ENCODE measurements at places on chromosomes 5 and 9.
A peak's percentile ranks its signal among the peaks of the same experiment; 100 is the strongest.

GRCh38 chr5:171351536-171352073, 36.0 kb upstream of the NPM1 start:
- no peak for DNase-seq

DNA sequence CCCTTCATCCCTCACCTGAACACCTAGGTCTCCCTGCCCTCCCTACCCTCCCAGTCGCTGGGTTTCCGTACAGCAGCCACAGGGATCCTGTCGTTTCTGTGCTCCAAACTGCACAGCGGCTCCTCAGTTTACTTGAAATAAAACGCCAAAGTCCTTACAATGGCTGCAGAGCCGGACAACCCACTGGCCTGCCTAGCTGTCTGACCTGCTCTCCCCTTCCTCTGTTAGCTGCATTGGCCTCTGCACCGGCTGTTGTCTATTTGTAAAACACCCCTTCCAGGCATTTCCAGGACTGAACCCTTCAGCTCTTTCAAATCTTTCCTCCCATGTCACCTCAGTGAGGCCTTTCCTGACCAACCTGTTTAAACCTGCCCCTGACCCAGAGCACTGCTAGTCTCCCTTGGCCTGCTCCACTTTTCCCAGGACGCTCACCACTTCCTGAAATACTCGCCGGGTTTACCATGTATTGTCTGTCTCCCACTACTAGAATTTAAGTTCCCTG, 9.1 kb upstream of the MGAT1 start:
- no peak for DNase-seq

GRCh38 chr9:38083858-38084555, 15.0 kb upstream of the SHB start:
- DNase-seq: no peak

DNA sequence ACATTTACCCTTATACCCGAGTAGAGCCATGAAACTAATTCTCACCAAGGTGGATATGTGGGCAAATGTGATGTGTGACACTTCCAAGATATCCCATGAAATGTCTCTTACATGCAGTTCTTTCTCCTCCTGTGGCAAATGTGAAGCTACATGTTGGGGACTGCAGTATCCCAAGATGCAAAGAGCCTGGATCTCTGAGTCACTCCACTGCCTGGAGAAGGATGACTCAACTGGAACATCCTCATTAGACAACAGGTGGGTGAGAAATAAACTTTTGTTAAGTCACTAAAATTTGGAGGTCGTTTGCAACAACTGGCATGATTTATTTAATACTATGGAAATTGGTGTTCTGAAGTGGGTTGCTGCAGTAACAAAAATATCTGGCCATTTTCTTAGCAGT, 36.5 kb upstream of the TENT4A start:
- no peak for DNase-seq

DNA sequence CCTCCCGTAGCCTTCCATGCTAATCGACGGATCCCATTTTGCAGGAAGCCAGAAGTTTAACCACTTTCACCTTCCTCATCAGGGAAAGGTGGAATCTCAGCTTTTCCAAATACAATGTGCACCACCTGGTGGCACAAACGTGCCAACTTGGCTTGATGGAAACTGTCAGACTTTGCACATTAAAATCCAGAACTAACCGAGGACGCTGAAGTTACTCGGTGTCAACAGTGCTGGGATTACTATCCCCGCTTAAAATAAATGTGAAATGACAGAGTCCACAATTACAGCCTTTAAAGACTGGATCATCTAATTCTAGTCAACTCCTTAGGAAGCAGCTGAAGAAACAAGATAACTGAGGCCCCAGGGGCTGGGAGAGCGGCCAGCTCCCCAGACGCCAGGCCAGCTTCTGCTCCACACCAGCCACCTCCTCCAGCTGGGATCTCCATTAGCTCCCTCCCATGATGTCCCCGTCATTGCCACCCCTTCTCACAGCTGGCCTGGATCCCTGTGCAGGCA, 50.1 kb upstream of the RETREG1 start:
- no peak for DNase-seq

- no peak for DNase-seq
Measured at GRCh38 chr5:122156724-122157325, 27.5 kb downstream of the ZNF474 start.

DNA sequence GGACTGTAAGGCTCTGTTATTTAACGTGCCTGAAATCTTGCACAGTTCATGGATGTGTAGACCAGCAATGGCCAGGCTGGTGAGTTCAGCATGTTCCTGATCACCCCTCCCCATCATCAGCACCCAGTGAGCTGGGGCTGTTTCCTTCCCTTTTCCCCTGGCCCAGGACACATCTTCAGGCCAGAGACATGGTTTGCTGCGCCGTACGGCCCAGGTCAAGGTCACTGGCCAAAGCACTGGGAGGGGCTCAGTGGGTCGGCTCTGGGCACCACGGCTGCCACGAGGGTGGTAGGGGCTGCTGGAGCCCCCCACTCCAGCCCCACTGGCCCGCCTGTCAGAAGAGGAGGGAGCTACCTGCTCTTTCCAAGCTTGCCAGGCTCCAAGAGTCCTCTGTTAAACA, 55.9 kb downstream of the SEMA4D start:
- no peak for DNase-seq

- no peak for DNase-seq
Measured at GRCh38 chr5:159805021-159805420, 111.3 kb upstream of the ADRA1B start.

DNA sequence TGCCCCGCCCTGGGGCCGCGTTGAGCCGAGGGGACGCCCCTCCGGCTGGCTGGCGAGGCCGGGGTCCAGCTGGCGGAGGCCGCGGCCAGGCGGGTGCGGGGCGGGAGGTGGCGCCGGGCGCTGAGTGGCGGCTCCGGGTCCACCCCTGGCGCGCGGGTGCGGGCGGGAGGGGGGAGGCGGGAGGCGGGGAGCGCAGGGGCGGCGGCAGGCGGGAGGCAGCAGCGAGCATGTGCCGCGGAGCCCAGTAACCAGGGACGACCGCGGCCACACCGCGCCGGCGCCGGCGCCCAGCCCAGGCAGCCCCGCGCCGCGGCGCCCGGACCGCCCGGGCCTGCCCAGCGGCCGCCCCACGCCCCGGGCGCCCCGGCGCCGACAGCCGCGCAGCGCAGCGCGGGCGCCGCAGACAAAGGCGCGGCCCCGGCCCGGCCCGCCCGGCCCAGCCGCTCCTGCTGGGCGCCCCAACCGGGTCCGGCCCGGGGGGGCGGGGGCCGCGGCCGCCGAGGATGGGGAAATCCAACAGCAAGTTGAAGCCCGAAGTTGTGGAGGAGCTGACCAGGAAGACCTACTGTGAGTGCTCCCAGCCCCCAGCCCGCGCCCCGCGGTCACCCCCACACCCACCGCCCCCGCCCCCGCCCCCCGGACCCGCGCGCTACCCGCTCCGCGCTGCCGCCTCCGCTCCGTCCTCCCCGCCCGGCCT, at the start of gene NCS1:
TSS of gene NCS1 (plus strand) at position 244 of the 697 bp plus-strand sequence. CDS start at position 504, 260 bp downstream.
- DNase-seq: peak; percentile 64

- DNase-seq: peak; percentile 22
Measured at GRCh38 chr5:4700069-4700468, 440.1 kb upstream of the ADAMTS16 start.

DNA sequence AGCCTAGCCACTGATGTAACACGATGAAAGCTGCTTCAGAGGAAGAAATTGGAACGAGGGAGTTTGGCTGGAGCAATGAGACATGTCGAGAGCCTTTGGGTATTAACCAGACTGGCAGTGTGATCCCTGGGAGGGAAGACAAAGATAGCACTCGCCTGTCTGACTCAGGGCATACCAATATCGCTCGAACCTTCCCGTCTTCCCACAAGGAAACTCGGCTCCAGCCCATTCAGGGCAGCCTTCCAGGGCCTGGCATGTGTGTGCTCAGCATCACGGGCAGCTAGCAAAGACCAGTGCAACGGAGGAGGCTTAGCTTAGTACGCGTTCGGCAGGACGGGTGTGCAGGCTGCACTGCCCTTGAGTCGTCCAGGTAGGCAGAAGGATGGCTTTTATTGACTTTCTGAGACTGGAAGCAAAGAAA, 356.9 kb upstream of the WWC1 start:
- no peak for DNase-seq

DNA sequence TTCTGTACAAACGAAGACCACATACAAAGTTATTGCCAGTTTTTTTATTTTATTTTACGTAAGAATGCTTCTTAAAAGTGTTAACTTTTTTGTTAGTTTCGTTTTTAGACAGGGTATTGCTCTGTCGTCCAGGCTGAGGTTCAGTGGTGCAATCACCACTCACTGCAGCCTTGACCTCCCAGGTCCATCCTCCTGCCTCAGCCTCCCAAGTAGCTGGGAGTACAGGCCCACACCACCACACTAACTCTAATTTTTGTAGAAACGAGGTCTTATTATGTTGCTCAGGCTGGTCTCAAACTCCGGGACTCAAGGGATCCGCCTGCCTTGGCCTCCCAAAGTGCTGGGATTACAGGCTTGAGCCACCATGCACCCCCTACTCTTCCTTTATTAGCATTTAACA, 2.3 kb upstream of the DNAJA1 start:
- DNase-seq: no peak

GRCh38 chr5:124773315-124774311, 27.2 kb upstream of the ZNF608 start:
- DNase-seq: no peak

GRCh38 chr5:33120671-33121070, 320.1 kb upstream of the TARS1 start:
- DNase-seq: no peak

GRCh38 chr5:41843456-41844370, 26.5 kb downstream of the OXCT1 start:
- peak; percentile 37 for DNase-seq

- DNase-seq: no peak
Measured at GRCh38 chr9:131727184-131727759, 12.6 kb downstream of the RAPGEF1 start.

DNA sequence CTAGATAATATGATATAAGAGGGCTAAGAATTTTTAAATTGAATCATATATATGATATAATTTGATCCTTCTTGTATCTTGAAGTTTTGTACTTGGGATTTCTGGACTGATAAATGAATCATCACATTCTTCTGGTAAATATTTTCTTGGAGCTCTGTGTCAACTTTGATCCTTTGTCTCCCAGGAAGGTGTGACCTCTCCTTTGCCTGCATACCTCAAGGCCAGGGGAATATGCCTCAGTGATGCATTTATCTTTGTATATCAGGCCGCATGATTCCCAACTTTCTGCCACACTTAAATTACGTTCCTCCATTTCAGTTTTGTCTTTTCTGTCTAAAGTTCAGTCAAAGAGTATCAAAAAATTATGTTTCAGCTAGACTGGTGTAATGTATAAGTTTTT, 101.2 kb downstream of the NLN start:
- no peak for DNase-seq

GRCh38 chr5:74631081-74631953, 9.2 kb downstream of the ENC1 start:
- DNase-seq: peak; percentile 39

DNA sequence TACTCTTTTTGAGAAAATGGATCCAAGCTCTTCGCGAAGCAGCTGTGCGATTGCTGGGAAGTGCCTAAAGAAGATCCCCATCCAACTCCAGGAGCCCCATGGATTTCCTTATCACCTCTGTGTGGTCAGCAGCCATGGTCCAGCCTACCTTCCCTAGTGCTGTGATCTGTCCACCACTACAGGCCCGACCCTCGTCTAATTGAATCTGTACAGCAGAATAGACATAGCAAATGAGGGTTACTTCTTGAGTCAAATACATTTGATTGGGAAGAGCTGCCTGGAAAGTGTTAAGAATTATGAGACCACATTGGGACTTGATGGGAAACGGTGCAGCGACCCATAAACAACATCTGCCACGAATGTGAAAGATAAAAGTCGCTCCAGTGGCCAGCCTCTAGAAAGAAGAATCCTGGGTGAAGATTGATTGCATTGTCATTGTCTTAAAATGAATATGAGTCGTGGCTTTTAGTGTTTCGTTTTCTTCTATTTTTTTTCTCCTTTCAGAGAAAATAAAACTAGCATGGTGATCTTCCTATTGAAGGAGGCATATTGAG, 118.4 kb downstream of the PAM start:
- DNase-seq: no peak

- no peak for DNase-seq
Measured at GRCh38 chr5:8417316-8418048, 548.5 kb downstream of the MTRR start.

DNA sequence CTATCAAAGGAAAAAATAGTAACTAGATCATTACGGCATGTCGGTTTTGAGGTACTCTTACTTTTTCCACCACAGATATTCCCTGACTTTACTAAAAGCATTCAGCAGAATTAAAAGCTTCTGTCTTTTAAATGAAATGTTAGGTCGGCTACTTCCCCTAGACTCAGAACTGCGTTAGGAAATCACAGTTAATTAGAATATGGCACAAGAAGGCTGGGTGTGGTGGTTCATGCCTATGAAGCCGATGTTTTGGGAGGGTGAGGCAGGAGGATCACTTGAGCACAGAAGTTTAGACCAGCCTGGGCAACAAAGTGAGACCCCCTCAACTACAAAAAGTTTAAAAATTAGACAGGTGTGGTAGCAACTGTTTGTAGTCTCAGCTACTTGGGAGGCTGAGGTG, 24.4 kb downstream of the CEMIP2 start:
- no peak for DNase-seq

DNA sequence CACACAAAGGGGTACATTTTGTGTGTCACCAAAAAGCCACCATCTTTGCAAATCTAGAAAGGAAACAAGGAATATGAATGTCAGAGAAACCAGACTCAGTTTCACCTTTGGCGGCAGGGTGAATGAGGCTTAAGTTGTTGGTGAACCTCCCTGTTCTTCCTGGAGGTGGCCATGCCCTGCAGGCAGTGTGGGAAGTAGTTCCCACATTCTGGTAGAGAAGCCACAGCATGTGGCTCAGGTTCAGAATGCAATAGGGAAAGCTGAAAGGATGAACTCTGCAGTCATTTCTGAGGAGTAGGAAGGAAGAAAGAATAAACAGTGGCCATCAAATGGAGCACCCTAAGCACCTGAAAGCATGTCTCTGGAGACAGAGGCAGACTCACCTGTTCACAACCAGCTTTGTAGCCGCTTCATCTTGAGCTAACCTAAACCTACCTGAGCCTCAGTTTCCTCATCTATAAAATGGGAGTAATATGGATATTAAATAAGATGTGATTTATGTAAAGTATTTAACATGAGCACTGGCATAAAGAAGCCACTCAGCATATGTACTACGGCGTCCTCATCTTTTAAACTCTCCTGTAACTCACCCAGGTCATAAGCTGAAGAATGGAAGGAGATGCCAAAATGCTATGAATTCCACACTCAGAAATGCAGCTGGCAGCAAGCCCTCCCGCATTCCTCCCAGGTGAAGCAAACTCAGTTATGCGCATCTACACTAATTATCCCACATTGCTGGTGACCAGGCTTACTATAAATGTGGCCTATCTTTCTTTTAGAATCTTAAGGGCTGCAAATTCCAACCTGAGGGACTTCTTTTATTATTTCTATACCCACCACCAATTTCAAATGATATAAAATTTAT, 86.0 kb downstream of the ZNF608 start:
- DNase-seq: no peak

DNA sequence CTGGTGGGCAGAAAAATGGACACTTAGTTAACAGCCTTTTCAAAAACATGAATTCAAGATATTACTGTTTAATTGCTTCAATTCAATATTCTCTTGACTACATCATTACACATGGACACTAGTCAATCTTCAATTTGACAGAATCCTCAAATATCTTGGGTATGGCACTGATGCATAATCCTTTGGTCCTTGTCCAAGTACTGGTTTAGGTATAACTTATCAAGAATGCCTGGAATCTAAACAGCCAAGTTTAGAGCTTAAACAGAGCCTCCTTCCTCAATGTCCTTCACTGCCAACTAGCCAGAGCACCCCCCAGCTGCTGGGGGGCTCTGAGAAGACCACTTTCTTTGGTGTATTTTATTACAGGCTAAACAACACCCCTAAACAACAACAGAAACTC, 61.6 kb upstream of the ERCC6L2 start:
- no peak for DNase-seq
